ENCODE measurements at places on chromosomes 1 and 21. TPM values are rescaled to one million over a fixed set of nuclear protein-coding genes. Genes with fewer than 3 reads are reported as not detected.

OR2T34 gene
- polyA plus RNA-seq, result not detected

USH2A gene
- polyA plus RNA-seq, result not detected

WDR64 gene
- polyA plus RNA-seq, result 0.41 TPM

SV2A gene
- polyA plus RNA-seq, result not detected

GRCh38 chr1:176847052-176847451, 317.5 kb downstream of the ASTN1 start:
- DNase-seq, result no peak

- DNase-seq, result no peak
These were observed 56.3 kb upstream of the NEK2 start for GRCh38 chr1:211731456-211732292.

GRCh38 chr21:26154753-26155152, 15.8 kb downstream of the APP start:
- DNase-seq, result no peak

GRCh38 chr1:16260814-16261213, 23.8 kb upstream of the CPLANE2 start:
- DNase-seq, result no peak

DNA sequence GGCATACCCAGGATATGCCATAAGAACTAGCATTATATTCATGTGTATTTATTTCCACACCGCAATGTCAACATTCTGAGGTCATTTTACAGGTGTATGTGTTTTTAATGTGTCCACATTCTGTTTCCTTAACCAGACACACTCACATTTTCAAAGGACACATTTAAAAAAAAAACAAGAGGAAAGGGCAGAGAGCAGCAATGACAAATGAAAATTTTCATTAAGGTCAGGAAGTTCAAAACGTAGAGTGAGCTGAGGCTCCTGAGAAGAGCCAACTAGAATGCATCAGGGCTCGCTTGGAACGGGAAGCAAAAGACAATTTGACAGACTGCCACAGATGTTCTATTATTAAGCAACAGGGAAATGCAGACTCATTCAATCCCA, 4.8 kb upstream of the GNPAT start:
- DNase-seq, result no peak

GRCh38 chr1:178127482-178128191, 33.7 kb downstream of the RASAL2 start:
- DNase-seq, result no peak

DNA sequence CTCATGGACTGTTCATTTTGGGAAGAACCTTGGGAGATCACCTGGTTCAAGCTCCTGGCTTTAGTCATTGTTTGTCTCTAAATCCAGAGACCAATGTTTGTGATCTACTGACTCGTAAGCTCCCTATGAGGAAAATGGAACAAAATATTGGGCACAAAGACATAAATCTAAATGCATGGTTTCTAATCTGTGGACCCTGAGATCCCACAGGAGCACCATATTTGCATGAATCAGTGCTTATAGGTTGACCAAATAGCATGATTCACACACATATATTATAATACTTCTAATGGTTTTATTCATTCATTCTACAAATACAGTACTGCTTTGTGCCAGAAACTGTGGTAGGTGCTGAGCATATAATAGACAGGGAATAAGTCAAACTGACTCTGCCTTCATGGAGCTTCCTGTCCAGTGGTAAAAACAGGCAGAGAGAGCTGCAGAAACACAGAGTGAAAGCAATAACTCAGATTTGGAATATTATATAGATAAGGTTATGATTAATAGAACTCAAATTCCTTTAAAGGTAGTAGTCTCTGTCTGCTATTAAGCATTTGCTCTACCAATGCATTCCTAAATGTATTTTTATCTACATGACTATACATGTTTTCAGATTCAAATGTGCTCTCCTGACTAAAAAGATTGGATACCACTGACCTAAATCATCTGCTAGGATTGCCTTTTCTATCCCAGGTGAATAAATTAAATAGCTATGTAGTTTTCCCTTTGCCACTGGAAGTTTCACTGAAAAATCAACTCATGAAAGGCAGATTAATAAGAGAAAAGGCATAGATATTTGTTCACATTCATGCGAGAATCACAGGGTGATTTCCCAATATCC, 198.6 kb upstream of the CAMK1G start:
- no peak for DNase-seq

- DNase-seq, result no peak
These were observed 259.3 kb upstream of the AJAP1 start for GRCh38 chr1:4395158-4395557.

DNA sequence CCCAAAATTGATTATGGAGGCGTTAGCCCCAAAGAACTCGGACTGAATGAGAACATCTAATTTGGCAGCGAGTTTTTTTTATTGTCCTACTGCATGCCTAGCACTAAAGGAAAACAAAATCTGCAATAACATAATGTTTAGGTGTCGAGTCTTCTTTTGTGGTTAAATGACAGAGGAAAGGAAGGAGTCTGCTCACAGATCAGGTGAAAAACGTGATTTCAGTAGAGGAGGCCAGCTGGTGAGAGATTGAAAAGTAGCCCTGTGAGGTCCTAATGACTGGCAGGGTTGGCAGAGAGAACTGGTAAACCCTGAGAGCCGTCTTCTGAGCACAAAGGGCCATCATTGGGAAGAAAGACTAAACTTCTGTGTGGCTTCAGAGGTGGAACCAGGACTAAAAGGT, 24.2 kb downstream of the WDTC1 start:
- DNase-seq, result no peak

Data from naive B cell (primary cell).